Neural progenitor cell (in vitro differentiated cells): ENCODE measurements at places on chromosomes 7 and 10.

DNA sequence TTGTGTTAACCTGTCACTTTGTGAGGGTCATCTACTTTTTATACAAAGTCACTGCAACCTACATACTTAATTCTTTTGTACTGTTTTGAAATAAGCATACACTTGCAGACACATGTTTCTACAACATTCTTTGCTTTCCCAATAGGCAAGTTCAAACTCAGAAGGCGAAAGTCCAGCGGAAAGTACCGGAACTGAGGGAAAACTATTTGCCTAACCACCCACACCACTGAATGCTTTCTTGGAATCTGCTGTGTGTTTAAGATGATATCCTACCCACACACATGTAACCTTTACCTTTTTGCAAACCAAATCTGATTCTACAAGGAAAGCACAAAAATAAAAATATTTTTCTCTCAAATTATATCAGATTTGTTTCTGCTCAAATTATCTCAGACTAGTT lies 139.4 kb upstream of the AGR3 start:
- DNase-seq = no peak

- DNase-seq = peak; percentile 65
Measured at GRCh38 chr10:18238870-18239485, 98.8 kb downstream of the CACNB2 start.

DNA sequence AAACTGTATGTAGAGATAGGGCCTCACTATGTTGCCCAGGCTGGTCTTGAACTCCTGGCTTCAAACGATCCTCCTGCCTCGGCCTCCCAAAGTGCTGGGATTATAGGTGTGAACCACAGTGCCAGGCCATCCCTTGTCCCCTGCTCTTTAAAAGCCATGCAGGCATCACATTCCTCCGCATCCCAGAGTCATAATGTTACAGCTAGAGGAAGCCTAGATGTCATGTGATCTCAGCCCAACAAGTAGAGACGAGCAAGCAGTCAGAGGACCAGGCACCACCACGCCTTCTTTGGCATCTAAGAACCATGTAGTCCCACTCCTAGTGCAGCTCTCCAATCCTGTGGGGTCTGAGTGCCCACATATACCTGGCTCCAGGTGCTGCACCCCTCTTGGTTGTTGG lies 13.1 kb downstream of the PODXL start:
- DNase-seq = no peak

GRCh38 chr7:92758796-92759431 lies 77.5 kb downstream of the CDK6 start:
- DNase-seq = peak; percentile 43

- peak; percentile 55 for DNase-seq
Measured at GRCh38 chr10:101901340-101901739, 57.7 kb upstream of the KCNIP2 start.

DNA sequence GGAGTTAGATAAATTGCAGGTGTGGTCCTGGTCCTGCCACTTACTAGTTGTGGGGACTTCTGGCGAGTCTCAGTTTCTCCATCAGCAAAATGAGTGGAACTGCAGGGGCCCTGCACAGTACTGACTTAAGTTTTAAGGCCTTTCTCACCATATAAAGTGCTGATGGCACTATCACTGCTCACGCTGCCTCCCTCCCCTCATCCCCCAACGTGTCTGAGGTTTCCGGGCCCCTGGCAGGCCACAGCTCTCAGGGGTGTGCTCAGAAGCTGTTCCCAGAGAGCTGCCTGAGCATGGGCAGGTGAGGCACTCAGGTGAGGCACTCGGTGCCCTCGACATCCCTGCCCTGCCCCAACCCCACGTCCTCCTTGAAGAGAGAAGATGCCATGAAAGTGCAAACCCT lies 74.2 kb downstream of the VOPP1 start:
- DNase-seq = no peak

DNA sequence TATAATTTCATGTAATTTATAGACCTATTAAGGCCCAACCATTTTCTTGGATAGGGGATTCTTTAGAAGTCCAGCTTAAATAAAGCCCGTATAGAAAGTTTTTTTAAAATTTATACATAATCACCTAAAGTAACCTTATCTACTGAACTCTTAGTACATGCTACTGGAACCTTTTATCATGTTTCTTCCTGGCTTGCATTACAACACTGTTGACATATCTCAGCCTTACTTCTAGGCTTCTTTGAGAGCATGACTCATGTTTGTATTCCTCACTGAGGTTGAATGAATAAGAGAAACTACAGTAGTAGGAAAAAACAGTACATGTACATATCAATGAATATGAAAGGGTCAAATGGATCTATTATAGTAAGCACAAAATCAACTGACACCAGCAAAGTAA lies 8.2 kb upstream of the MAGI2 start:
- DNase-seq = no peak

- no peak for DNase-seq
Measured at GRCh38 chr7:79096361-79096805, 357.1 kb downstream of the MAGI2 start.

DNA sequence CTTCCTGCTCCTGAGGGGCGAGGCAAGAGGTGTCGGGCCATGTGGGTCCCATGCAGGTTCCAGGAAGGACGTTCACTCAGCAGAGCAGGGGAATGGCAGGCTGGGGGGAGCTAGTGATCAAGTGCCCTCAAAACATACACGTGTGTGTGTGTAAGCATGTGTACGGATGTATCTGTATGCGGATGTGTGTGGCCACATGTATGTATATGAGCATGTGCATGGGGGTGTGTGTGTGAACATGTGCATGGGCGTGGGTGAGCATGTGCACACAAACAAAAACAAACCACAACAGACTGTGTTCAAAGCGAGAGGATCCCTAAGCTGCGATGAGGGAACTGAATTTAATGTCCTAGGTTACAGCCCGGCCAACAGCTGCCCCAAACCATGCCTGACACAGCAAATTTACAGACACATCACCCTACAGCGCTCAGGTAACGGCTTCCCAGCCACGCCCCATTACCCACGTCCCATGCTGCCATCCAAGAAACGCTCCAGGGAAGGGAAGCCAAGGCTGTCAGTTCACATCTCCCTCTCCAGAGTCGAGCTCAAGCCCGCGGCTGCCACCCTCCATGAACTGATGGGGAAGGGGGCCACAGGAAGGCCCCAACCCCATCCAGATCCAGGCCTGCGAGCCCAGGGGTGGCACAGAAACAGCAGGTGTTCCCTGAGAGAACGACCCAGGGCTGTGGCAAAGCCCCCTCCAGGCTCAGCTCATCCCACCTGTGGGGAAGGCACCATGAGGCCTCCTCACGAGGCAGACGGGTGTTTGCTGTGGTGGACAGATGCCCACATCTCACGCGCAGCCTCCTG lies 56.6 kb downstream of the PTPRN2 start:
- no peak for DNase-seq

GRCh38 chr7:111112439-111112838 lies 21.5 kb downstream of the LRRN3 start:
- DNase-seq = no peak

DNA sequence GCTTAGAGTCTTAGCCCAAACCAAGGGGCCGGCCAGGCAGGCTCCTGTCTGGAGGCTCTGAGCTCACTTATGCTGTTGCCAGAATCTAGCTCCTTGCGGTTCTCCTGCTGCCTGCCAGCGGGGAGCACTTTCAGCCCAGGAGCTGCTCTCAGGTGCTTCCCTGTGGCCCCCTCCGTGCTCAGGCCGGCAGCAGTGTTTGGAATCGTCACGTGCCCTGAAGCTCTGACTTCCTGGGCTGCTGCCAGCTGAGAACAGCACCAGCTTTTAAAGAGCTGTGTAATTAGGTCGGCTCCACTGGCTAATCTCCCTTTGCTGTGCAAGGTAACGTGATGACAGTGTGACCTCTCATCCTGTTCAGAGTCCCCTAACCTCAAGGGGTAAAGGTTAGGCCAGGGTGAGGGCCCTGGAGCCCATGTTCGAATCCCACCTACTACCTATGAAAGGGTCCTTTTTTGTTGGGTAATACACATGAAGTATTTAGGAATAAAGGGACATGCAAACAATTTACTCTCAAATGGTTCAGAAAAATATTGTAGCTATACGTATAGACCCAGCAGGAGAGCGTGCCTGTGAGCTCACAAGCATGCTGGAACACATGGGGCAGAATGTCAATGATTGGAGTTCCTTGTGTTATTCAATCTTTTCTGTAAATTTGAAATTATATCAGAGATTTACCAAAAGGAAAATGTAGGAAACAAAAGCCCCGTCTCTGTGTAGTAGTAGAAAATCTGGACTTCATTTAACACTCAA lies 16.6 kb downstream of the ZNF862 start:
- DNase-seq = peak; percentile 80

GRCh38 chr10:74593470-74593869 lies 232.9 kb upstream of the KAT6B start:
- no peak for DNase-seq

GRCh38 chr7:128858380-128859231 lies 4.0 kb upstream of the ATP6V1F start:
- no peak for DNase-seq

DNA sequence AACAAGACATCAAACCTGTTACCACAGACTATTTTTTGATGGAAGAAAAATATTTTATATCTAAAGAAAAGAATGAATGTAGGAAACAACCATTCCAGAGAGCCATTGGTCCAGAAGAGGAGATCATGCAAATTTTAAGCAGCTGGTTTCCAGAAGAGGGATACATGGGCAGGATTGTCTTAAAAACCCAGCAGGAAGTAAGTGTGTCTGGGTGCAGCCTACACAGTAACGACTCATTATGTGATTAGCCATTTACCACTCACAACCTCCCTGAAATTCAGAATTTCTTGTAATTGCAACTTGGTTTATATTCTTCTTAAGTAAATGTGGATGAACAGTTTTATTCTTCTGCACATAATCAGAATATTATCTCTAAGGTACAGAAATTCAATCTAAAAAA lies 46.2 kb downstream of the NOC3L start:
- DNase-seq = no peak

DNA sequence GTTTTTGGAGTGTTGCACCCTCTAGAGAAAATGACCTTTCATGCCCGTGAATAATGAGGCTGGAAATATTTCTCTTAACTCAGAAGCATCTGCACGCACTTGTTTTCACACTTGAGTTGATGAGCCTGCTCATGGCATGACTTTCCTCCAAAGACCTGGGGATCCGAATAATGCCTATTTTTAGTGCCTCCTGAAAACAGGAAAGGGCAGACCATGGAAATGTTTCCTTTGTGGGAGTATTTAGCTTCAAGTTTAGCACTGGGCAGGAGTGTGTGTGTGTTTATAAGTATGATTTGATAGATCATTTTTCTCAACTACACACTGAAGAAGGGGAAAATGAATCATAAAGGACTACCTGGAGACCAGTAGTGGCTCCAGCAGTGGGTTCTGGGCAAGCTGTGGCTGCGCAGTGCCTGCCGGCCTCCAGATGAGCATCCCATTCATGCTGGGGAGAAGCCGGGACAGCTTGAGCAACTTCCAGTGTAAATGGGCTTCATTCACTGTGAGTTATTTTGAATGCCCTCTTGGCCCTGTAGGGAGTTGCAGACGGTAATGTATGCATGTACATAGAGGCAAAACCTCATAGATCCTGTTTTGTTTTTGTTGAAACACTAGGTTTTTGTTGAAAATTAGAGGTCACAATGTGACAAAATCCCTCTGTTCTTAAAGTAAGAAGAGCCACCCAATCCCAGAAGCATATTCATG lies 117.8 kb upstream of the INSYN2A start:
- no peak for DNase-seq

DNA sequence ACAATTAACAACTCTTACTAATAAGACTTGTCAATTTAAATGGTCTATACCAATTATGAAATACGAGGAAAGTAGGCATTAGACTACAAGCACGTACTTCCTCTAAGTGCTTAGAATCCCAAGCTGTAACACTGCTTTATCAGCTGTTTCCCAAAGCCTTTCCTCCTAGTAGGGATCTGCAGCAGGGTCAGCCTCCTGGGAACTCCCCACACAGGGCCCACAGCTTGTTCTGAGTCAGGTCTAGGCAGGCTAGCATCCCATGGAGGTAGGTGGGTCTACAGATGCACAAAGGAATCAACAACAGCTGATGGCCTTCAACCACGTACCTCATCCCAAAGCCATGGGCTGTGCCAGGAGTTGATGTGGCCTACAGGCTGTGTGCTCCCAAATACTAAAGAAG lies 14.7 kb downstream of the MMS19 start:
- DNase-seq = no peak

- no peak for DNase-seq
Measured at GRCh38 chr7:103396471-103396870, 49.0 kb downstream of the PSMC2 start.

- DNase-seq = no peak
Measured at GRCh38 chr7:87592300-87592699, 8.4 kb downstream of the ABCB1 start.

GRCh38 chr7:92964141-92964540 lies 127.8 kb upstream of the CDK6 start:
- DNase-seq = no peak

- no peak for DNase-seq
Measured at GRCh38 chr7:50607524-50608125, 42.4 kb upstream of the DDC start.

GRCh38 chr7:20365486-20365885 lies 34.8 kb downstream of the ITGB8 start:
- no peak for DNase-seq

DNA sequence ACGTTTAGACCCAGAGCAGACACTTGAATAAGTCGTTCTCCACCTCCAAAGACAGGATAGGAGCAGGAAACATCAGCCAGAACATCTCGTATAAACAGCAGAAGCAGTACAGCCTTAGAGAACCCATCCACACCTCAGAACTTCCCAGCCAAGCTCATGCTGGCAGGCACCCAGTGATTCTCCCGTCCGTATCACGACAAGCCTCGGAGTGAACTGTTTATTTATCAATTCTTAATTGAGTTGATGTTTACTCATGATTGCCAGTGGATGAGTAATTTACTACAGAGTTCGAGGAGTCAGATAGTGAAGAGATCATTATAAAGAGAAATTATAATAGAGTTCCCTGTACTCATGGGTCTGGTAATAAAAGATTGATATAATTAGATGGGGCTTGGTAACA lies 811.5 kb downstream of the LRMDA start:
- DNase-seq = no peak

GRCh38 chr7:31729195-31729804 lies 42.3 kb downstream of the PPP1R17 start:
- peak; percentile 16 for DNase-seq

GRCh38 chr10:114017873-114018272 lies 25.8 kb upstream of the ADRB1 start:
- no peak for DNase-seq

GRCh38 chr7:66078067-66078466 lies 2.4 kb downstream of the ASL start:
- no peak for DNase-seq

DNA sequence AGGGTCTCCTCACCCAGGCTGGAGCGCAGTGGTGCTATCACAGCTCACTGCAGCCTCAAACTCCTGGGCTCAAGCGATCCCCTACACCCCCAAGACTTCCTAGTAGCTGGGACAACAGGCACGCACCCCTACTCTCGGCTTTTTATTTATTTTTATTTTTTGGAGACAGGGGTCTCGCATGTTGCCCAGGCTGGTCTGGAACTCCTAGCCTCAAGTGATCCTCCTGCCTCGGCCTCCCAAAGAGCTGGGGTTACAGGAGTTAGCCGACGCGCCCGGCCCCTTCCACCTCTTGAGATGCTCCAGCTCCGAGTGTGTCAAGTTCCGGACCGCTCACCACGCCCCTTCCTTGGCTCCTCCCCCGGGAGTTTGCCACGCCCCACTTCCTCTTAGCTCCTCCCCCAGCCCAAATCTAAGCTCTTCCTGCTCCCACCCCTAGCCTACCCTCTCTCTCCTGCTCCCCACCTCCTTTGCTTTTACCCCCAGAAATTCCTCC lies 6.3 kb downstream of the NAT16 start:
- peak; percentile 70 for DNase-seq
